Activated naive CD4-positive, alpha-beta T cell (primary cell): ENCODE measurements at places on chromosomes 7 and 10.

DNA sequence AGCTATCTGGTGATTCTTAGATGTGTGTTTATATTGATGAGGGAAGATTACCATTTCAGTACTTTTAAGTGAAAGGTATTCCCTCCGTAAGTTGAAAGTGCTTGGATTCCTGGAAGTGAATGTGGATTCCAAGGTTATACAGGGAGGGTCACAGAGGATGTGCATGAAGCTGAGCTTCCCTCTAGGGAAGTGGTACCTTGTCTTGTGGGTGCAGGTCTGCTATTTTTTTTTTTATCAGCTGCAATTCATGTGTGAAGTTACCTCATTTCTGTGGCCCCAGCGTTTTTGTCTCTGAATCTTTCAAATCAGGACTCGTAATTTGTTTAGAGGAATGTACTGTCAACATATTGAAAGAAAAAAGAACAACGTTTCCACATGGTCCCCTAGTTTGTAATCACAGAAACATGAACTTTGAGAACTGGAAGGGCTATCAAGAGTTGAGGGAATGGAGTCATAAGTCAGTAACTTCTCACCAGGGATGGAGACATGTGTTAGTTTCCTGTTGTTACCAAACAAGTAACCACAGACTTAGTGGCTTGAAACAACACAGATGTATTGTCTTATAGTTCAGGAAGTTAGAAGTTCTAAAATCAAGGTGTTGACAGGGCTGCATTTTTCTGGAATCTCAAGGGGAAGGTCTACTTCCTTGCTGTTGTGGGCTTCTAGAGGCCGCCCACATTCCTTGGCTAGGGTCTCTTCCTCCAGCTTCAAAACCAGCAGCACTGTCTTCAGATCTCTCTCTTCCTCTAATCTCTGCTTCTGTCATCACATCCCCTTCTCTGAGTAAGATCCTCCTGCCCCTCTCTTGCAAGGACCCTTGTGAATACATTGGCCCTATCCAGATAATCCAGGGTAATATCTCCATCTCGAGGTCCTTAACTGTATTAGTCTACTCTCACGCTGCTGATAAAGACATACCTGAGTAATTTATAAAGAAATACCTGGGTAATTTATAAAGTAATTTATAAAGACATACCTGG lies 64.4 kb downstream of the RAB18 start:
- DNase-seq = no peak

DNA sequence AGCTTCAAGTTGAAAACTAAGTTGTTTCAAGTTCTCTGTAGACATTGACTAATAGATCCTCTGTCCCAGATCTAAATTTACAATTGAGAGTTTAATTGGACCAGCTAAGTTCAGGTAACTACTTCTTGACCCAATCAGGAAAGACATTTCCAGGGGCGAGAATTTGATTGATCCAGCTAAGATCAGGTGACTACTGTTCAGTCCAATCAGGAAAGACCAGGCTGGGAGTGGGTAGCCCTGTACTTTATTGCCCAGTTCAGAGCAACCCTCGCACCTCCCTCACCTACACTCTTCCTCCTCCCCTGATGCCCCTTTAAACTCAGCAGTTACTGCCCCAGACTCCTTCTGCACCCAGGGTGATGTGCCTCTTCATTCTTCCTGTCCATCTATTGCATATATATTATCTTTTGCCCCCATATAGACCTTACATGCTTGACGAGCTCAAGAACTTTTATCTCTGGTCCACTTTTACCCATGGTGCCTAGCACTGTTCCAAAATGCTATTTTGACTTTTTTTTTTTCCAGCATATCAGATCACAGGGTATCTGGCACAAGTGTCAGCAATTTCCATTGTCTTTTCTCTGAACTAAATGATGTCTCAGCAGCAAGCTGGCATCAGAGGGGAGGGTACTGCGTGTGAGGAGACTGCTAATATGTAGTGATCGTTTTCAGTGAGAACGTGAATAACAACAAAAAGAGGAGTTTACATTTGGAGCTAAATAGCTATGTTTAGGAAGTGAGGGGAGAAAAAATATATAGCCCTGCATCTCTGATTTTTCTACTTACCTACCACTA lies 169.4 kb downstream of the KIAA1217 start:
- DNase-seq = no peak

- no peak for DNase-seq
These were observed 515 bp downstream of the FAM149B1 start for GRCh38 chr10:73168465-73168803.

- no peak for DNase-seq
These were observed 106.9 kb upstream of the STK17A start for GRCh38 chr7:43475983-43476382.
